Suppressor macrophage treated with lipopolysaccharide for 4 hours (primary cell): ENCODE measurements at places on chromosomes 3 and 15.

GRCh38 chr3:188165596-188165995 is 11.6 kb downstream of the LPP start:
- no peak for DNase-seq

- no peak for DNase-seq
Measured at GRCh38 chr3:53665608-53666425, 171.4 kb downstream of the CACNA1D start.

- DNase-seq, result no peak
Measured at GRCh38 chr3:86921971-86922680, 68.8 kb downstream of the VGLL3 start.

GRCh38 chr3:193822492-193823212 is 229.6 kb downstream of the OPA1 start:
- DNase-seq, result no peak

DNA sequence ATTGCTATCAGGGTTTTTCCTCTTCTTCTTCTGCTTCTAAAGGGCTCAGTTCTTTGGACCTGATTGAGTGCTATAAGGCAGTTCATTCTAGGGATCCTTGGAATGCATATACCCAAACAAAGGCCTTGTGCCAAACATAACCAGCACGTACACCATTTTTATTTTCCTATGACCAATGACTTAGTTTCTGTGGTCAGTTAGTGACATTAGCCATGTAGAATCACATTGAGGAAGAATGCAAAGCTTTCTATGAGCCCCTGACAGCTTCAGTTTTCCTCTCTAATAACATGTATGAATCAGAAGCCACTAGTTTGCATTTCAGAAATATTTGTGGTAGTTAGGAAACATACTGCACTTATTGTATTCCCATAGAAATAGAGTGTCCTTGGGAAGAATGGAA is 240.0 kb downstream of the THRB start:
- DNase-seq, result no peak

- no peak for DNase-seq
Measured at GRCh38 chr15:57343498-57343897, 32.8 kb upstream of the CGNL1 start.

- no peak for DNase-seq
Measured at GRCh38 chr3:175246766-175247165, 387.6 kb downstream of the NAALADL2 start.

- no peak for DNase-seq
Measured at GRCh38 chr3:119427669-119428068, 35.7 kb downstream of the TMEM39A start.

GRCh38 chr15:36673039-36673438 is 93.6 kb downstream of the CDIN1 start:
- no peak for DNase-seq

- no peak for DNase-seq
Measured at GRCh38 chr3:149332227-149332765, 1.1 kb downstream of the TM4SF18 start.

DNA sequence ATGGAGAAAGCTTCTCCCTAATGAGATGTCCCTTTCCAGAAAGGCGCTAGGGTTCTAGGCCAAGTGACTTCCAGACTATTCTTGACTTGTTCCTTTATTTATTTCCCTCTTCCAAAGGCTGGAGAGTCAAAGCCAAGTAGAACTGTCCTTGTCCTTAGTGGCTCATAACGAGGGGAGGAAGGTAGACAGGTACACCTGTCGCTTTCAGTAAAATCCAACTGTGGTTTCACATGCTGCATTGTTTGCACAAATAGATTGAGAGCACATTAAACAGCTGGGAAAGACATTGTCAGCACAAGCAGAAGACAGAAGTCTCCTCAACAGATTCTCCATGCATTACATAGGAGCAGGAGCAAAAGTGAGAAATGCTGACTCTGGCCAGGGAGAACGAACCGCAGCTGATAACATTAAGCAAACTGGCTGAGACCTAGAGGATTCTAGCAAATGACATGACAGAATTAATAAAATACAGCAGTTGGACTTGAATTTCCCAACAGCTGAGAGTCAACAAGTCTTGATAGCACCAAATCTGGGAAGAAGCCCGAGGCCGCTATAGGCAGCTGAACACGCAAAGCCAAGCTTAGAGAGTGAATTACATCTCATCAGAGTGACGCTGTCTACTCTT is 227.7 kb downstream of the TLE3 start:
- DNase-seq, result no peak

GRCh38 chr3:175224051-175224450 is 364.9 kb downstream of the NAALADL2 start:
- DNase-seq, result no peak

DNA sequence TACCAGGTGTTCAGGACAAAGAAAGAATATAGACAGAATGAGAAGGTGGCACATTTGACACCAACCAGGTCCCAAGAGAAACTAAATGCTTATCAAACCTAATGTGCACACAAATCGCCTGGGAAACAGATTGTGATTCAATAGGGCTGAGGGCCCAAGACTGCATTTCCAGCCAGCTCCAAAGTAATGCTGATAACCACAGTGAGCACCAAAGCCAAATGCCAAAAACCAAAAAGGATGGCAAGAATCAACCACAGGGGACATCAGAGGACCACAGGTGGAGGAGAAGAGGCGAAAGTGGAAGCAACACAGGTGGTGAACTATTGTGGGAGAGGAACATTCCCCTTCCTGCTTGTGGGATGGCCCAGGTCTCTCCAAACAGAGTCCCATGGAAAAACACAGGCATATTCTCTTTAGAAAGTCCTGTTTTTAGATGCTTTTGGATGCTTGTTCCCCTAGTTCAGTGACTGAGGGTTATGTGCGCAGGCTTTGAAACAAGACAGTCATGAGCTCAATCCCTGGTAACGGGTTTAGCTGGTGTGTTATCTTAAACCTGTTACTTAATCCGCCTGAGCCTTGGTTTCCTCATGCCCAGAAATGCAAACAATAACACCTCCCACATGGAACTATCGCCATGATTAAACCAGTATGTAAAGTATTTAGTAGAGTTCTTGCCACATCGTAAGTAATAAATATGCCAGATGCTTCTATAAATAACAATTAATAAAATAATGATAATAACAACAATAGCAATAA is 241.7 kb downstream of the ATP8B4 start:
- DNase-seq, result no peak

GRCh38 chr3:96354742-96355141 is 459.7 kb upstream of the EPHA6 start:
- no peak for DNase-seq

GRCh38 chr15:85412066-85412465 is 31.7 kb downstream of the AKAP13 start:
- DNase-seq, result peak; percentile 44

- DNase-seq, result no peak
Measured at GRCh38 chr3:182243625-182244024, 531.9 kb downstream of the SOX2 start.

GRCh38 chr3:51099794-51100535 is 285.1 kb upstream of the MANF start:
- DNase-seq, result peak; percentile 50

DNA sequence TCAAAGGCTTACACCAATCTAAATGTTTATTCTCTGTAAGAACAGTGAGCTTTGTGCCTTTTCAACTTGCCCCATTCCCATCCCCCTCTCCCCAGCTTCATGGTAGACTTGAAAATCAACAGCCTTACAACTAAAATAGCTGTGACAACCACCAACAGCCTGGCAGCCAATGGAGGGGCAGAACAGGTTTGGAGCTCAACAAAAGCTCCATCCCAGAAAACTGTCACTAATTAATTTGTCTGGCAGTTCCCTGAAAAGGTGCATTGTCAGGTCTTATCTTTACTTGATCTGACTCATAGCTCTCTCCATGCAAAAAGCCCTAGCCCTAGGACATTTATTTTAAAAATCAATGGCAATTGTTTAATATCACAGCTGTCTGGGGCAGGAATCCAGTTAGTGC is 22.6 kb downstream of the MTHFS start:
- DNase-seq, result no peak

DNA sequence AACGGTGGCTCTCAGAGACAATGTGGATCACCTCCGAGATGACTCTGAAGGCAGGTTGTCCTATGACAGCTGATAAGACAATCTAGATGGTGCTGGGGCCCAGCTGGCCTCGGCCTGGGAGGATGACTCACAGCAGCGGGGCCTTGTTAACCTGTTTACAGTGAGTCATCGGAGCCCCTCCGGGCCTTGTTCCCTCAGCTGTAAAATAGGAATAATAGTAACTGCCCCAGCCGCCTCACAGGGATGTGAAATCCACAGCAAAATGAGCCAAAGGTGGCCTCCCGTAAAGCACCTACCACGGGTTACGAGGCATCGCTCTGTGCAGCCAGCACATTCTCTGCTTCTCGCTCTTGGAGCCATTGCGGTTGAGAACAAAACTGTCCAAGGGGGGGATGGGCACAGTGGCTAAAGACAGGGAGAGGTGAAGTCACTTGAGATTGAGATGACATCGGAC is 88.6 kb upstream of the RASGRF1 start:
- no peak for DNase-seq

DNA sequence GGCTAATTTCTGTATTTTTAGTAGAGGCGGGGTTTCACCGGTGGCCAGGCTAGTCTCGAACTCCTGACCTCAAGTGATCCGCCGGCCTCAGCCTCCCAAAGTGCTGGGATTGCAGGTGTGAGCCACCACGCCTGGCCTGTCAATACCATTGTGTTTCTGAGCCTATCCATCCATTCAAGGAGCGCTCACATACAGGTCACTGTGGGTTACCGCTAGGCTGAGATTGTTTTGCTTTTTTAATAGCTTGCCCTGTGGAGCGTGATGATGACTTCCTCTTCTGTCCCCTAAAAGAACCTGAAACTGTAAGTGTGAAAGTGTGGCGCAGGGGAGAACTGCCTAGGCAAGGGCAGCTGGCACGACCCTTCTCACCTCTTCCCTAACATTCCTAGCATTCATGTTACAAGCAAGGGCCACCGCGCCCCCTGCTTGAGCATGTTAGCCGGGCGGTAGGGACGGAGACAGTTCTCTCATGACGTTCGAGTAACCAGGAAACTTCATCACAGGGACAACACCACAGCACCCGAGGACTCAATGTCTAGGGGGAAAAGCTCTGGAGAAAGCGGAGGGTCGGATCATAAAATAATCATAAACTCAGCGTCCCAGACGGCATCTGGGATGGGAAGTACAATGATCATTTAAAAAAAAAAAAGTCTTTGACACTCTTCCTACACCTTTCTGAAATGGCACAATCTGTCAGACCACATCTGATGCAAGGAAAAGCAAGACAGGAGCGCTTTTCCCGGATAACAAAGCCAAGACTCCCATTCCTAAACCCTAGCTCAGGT is 790 bp downstream of the LAMP3 start:
- peak; percentile 52 for DNase-seq

GRCh38 chr3:128701342-128702212 is 24.4 kb upstream of the RAB7A start:
- peak; percentile 52 for DNase-seq

GRCh38 chr3:117665296-117665695 is 955.7 kb downstream of the TUSC7 start:
- DNase-seq, result no peak

DNA sequence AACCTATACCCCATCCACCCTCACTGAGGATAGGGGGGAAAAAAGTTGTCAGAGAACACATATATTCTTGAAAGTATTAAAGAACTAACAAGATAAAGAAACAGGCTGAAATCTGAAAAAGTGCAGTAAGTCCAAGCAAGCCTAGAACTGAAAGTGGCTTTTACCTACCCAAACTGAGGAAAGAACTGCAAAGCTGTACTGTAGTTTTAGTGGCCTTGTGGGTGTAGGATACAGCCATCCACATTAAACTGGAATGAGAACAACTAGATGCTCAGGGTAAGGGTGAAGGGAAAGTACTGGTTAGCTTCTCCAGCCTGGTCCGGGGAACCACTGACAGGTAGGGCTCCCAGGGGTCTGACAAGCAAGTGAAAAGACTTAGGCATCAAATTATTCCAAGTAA is 10.1 kb downstream of the UBP1 start:
- no peak for DNase-seq

DNA sequence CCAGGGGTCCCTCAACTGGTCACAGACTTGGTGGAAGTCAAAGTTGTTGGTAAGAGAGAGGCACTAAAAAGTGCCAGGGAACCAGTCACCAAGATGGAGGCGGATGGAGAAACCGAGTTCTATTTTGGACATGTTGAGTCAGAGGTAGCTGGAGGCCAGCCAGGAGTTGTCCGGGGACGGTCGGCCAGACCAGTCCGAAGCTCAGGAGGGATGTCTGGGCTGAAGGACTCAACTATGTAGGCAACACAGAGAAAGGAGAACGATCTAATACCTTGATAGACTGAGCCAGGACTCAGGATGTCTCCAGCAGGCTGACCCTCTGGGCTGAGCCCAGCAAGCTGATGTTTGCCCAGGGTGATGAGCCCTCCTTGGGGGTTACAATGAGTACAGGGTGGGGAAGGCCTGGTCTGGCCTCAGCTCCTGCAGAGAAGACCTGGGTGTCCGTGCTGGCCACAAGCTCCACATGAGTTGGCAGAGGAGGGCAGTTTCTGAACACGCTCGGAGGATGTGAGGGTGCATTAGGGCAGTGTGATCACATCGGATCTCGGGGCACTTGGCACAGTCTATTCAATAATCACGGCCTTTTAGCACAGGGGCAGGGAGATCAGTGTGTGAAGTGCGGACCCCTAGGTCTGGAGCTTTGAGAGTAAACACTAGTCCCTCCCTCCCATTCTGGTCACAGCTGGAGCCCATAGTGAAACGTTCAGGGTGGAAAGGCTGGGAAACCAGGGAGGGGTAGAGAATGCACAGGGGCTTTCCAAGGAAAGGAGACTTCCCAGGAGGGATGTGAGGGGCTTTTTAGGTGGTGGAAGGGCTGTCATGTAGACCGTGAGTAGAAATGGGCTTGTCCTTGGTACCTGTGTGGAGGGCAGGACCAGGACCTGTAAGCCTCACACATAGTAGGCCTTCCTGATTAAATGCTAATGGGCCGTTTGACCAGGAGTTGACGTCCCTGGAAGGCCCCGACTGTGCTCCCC is 111.9 kb downstream of the ETFA start:
- DNase-seq, result no peak

DNA sequence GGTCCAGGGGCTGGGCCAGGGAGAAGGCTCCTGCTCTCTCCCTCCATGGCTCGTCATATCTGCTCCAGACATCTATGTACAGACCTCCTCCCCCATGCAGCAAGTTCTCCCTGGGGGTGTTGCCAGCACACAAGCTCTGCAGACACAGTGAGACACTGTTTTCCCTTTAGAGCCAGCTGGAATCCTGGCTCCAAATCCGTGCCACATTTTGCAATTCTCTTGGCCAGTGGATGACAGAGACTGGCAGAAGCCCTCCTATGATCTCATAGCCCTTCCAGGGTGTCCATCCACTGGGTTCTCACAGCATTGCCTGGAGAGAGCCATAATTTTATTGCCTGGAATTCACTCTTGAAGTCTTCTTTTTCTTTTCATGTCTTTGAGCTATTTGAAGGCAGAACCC is 203.9 kb downstream of the TLE3 start:
- no peak for DNase-seq

DNA sequence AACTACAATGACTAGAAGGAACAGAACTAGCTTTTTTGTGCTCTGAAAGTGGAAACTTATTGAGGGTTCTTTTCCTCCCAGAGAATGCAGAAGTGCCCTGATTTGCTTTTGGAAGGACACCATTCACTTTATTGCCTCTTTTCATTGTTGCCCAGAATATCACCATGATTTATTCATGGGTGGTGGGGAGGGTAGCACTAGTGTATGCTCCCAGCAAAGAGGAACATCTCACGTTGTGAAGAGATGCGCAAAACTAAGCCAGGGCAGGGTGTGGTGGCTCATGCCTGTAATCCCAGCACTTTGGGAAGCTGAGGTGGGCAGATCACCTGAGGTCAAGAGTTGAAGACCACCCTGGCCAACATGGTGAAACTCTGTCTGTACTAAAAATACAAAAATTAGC is 31.4 kb downstream of the FLNB start:
- DNase-seq, result peak; percentile 16

- DNase-seq, result no peak
Measured at GRCh38 chr3:137972396-137972795, 37.6 kb upstream of the CLDN18 start.
